NCI-H1436 treated with DMSO at 0.1 percent for 48 hours (cell line): ENCODE measurements at places on chromosomes 5 and 9.

- no peak for DNase-seq
Measured at GRCh38 chr5:39040875-39041274, 33.3 kb downstream of the RICTOR start.

- no peak for DNase-seq
Measured at GRCh38 chr5:69288069-69288468, 44.5 kb downstream of the CCDC125 start.

GRCh38 chr5:33309068-33309467 is 131.7 kb upstream of the TARS1 start:
- no peak for DNase-seq

DNA sequence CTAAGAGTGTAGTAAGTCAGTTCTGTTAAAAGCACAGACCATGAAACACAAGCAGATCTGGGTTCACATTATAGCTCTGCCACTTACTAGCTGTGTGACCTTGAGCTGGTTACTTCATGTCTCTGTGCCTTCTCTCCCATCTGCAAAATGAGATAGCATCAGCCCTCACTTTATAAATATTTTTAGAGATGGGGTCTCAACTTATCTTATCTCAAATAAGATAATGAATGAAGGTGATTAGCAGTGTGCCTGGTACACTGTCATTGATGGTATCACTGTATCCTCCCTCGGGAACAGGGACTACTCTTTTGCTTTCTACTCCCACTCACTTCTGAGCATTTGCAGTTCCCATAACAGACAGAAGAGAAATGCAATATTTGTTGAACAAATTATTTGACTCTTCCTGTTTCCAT is 52.4 kb downstream of the GALNT10 start:
- no peak for DNase-seq

DNA sequence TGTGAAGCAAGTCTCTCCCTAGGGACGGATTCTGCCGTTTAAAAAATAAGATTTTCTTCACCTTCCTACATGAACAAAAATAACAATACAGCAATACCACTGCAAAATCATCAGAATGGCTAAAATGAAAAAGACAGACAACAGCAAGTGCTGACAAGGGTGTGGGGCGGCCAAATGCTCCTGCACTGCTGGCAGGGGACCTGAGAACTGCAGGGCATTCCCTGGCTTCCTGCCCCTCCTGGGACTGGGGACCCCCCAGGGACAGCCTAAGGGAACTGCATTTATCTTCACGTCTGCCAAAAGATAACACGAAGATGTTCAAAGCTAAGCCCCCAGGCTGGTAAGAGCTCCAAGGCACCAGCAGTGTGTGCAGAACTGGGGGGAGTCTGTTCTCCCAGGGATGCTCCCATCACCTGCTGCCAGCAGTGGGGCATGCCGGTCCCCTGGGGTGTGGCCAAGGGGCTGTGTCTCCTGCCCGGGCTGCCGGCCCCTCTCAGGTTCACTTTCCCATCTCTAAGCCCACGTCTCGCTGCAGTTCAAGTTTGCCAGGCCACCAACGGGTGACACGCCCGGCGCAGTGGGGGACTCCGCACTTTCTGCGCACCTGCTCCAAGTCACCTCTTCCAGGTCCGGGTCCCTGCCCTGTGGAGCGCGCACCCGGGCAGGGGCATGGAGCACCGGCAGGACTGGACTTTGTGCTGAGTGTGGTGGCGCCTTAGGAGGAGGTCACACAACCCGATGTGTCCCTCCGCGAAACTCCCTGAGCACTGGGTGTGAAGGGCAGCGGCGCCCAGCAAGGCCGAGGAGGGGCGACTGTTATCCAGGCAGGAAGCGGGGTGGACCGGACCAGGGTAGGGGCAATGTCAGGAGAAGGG is 4.5 kb upstream of the EGFL7 start:
- DNase-seq = no peak

GRCh38 chr9:135075234-135076142 is 12.0 kb upstream of the OLFM1 start:
- DNase-seq = no peak

DNA sequence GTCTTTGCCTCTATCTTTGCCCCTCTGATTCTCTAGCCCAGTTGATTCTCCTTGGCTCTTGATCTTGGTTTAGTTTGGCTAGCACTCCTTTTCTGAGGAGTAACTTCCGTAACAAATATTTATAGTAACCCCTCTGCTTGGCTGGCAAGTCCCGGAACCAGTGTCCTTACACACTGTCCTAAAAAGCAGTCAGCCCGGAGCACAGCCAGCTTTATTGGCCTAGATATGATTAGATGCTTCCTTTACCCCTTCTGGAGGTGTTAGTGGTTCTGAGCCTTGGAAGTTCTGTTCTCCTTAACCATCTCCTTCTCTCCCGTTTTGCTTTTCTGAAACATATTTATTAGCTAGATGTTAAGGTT is 17.0 kb upstream of the MSMP start:
- DNase-seq = no peak

- DNase-seq = no peak
Measured at GRCh38 chr9:93185266-93186214, 1.6 kb downstream of the WNK2 start.

DNA sequence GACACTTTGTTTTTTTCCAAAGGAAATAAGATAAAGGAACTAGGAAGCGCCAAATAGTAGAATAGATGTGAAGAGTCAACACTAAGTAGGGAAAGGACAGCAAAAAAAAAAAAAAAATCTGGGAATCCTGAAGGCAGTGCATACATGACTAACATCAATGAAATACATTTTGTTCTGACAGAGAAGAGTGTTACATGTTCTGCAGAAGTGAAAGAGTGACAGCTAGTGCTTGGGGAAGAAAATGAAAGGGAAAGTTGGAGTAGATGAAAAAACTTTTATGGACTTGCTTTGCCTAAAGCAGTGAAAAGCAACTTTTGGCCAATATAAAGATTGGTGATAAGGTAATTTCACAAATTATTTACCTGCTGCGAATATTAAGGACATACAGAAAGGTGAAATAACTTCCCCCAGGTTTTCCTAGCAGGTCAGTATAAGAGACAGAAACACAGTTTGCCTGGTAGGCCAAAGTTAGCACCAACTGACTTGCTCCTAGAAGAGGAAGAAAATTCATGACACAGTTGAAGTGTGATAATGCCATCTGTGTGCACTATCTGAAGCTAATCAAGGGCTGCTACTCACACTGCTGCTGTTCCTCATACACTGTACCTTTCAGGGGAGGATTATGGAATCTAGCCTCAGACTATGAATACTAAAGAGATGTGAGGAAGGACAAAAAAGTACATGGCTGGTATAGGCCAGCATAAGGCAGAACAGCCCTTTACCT is 38.6 kb downstream of the RANBP6 start:
- no peak for DNase-seq
